ENCODE measurements at places on chromosomes 16 and 17. TPM values are rescaled to one million over a fixed set of nuclear protein-coding genes. Genes with fewer than 3 reads are reported as not detected.
A peak's percentile ranks its signal among the peaks of the same experiment; 100 is the strongest.

SCN4A gene
- 1.8 TPM for total RNA-seq

KRT25 gene
- total RNA-seq, result not detected

CES5A gene
- total RNA-seq, result not detected

PIK3R6 gene
- not detected for total RNA-seq

SLFN13 gene
- 0.88 TPM for total RNA-seq

NTHL1 gene
- 43.6 TPM for total RNA-seq

FNDC8 gene
- not detected for total RNA-seq

- DNase-seq, result no peak
Observed at GRCh38 chr16:85636234-85636812, 23.2 kb downstream of the GSE1 start.

- no peak for DNase-seq
Observed at GRCh38 chr17:78263063-78263735, 31.8 kb downstream of the TMEM235 start.

GRCh38 chr17:42358434-42358833, 29.8 kb downstream of the STAT3 start:
- no peak for DNase-seq

DNA sequence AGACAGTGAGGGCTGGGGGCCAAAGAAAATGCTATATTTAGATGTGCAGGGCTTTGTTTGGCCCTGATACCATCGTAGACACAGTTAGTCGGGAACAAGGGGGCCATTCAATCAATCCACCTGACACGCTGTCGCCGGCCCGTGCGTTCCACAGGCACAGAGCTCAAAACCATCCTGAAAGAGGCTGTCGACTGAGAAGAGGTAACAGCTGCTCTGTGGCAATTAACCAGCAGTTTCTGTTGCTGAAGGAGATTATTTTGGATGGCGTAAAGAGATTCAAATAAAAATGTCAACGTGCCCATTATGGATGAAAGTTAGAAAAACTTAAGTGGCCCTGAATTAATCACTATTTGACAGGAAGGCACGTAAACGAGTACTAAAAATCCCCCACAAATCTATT, 276.2 kb upstream of the IRX5 start:
- DNase-seq, result peak; percentile 59

GRCh38 chr16:57688987-57689761, 5.4 kb upstream of the DRC7 start:
- no peak for DNase-seq

DNA sequence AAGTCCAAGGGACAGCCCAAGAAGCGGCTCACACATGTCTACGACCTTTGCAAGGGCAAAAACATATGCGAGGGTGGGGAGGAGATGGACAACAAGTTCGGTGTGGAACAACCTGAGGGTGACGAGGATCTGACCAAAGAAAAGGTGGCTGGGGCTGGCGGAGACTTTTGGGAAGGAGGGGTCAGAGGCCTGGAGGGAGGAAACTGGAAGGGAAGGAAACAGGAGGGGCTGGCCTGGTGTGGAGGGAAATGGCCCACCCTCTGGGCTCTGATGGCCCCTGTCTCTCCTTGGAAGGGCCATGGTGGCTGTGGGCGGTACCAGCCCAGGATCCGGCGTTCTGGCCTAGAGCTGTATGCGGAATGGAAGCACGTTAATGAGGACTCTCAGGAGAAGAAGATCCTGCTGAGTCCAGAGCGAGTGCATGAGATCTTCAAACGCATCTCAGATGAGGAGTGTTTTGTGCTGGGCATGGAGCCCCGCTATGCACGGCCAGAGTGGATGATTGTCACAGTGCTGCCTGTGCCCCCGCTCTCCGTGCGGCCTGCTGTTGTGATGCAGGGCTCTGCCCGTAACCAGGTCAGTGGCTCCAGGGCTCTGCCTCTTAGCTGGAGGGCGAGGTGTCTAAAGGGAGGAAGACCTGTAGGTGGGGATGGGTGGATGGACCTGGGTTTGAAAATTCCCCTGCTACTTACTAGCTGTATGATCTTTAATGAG, 12.5 kb downstream of the POLR2A start:
- no peak for DNase-seq

DNA sequence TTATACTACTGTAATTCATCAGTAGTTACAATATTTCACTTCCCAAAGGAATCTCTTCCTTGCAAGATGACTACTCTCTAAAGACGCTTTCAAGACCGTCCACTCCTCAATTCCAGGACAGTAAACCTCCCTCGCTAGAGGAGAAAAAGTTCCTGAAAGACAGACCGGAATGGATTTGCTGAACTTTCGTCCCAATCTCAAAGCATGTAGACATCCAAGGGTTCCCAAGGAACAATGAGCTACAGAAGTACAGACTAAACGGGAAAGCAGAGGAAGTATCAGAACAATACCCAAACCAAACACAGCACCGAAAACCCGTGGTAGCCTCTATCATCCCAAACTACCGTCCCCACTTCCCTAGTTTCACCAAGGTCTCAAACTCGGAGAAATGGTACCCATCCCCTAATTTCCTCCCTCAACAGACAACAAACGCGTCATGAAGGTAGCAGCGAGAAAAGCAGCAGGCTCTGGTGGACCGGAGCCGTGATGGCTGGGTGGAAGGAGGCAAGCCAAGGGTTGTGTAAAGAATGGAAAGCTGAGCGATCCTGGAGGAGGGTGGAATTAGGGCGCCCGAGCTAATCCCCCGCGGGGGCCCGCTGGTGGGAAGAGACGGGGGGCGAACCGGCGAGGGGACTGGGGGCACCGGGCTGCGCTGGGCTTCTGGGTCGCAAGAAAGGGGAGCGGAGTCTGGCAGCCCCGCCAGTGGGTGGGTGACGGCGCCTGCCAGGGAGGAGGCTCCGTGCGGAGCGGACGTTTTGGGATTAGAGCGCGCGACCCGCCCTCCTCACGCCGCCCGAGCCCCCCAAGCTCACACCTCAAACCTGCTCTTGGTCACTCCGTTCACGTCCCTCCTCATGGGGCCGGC, 647 bp downstream of the FBXL20 start:
- no peak for DNase-seq

- no peak for DNase-seq
Observed at GRCh38 chr17:31310886-31311285, 3.0 kb downstream of the EVI2B start.

DNA sequence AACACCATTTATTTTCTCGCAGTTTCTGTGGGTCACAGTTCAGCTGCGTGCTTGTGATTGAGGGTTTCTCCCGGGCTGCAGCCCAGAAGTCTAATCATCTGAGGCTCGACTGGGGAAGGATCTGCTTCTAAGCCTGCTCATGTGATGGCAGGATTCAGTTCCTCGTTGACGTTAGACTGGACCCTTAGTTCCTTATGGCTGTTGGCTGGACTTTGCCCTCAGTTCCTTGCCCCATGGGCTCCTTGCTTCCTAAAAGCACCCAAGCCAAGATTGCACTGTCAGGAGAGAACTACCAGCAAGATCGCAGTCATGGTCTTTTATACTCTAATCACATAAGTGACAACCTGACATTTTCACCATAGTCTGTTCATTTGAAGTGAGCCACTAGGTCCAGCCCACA, 250.0 kb downstream of the PRKCA start:
- DNase-seq, result no peak

Measured in neural progenitor cell (in vitro differentiated cells).